ENCODE measurements at places on chromosomes 4 and X.

DNA sequence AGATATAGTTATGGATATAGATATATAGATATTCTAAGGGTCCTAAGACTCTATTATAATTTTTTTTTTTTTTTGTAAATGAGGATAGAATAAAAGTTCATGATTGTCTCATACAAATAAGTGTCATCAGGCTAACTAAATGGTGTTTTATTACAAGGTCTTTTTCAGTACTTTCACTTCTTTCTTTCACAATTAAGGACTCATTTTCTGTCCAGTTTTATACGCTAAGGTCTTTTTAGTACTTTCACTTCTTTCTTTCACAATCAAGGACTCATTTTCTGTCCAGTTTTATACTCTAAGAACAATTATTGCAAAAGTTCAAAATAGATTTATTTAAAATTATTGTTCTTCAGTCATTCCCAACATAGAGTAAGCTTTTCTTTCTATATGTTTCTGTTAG lies 32.7 kb downstream of the RUFY3 start:
- DNase-seq, result no peak

- no peak for DNase-seq
These were observed 45.2 kb upstream of the BMP15 start for GRCh38 chrX:50865311-50865710.

DNA sequence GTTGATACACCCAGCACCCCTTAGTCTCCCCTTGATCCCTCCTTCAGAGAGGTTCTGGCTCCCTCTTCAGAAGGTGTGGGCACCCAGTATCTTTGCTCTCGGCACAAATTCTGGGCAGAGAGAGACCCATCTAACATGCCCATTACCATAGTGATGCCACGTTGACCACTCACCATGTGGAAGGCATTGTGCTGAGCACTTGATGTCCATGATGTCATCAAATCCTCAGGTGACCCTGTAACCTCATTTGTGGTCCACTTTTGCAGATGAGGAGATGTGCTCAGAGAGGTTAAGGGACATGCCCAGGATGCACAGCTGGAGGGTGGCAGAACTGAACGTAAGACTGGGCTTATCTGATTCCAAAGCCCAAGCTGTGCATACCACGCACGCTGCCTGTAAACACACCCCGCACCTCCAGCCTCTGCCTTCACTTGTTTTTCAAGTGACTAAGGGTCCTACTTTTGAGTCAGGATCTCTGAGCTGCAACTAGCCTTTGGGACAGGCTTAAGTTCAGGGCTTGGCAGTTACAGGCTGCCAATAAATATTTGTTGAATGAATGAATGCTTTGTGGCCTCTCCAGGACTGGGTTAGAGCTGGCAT lies 55.2 kb downstream of the HTRA3 start:
- no peak for DNase-seq

- no peak for DNase-seq
These were observed 435.5 kb downstream of the DTHD1 start for GRCh38 chr4:36716874-36717273.

DNA sequence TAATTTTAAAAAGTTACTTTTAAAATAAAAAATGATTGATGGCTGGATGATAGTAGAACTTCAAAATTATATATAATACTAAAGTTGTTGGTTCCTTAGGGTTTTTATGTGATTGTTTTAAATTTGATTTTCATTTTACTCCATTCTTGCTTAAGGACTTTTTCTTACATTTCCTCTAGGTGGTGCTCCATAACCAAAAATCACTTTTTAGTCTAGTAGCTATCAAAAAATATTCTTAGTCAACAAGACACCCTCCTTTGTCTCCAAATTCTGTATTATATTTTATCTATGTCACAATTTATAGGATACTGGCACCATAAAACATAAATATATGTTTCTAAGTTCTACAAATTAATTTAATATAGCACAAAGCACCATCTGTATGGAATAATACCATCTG lies 67.2 kb upstream of the BRWD3 start:
- no peak for DNase-seq

- no peak for DNase-seq
These were observed 137.0 kb upstream of the SMIM31 start for GRCh38 chr4:164616961-164617360.

GRCh38 chr4:74682567-74683359 lies 111.6 kb downstream of the BTC start:
- DNase-seq, result no peak

DNA sequence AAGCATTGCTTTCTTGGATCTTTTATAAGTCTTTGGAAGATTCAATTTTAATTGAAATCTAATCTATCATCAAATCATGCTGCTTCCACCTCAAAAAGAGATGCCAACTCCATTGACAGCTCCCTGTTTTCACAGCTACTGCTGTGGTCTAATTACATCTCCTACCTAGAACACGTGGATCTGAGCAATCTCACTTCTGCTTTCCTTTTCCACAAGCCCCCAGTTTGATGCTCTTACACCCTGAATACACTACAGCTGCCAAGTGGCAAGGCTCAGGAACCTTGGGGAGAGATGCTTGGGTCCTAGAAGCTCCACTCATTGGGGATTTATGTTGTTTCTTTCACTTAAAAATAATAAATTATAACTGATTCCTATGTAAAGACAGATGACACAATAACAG lies 172.0 kb downstream of the CFAP299 start:
- no peak for DNase-seq

DNA sequence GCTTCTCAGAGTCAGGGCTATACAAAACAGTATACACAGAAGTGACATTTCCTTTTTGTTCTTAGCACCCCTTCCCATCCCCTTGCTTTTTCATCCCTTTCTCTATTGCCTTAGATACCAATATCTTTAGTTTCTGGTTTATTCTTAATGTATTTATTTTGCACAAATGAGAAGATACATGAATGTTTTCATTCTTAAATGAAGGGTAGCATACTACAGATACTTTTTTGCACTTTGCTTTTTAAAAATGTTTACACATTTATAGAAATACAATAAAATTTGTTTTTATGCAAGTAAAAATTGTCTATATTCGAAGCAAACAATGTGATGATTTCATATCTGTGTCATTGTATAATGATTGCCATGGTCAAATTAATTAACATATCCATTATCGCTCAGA lies 33.1 kb downstream of the TSPAN7 start:
- DNase-seq, result no peak

- no peak for DNase-seq
These were observed 68.0 kb upstream of the MSX1 start for GRCh38 chr4:4791299-4792111.

DNA sequence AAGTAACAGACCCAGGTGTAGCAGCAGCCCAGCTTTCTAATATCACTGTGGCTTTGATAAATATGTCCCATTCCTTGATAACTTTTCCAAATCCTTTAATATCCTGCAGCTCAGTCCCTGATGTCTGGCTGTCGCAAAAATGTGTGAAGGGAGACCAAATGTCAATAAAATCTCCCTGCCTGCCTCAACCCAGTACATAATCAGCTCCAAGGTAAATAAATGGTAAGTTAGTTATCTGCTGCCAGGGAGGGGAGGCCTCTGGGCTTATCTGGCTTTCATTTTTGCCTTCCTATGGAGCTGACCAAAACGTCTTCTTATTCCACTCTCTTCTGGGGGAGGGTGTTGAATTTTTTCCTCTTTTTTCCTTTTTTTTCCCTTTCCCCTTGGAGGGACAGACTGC lies 630.6 kb downstream of the MID1IP1 start:
- DNase-seq, result no peak

GRCh38 chr4:153207567-153207966 lies 3.3 kb downstream of the TRIM2 start:
- no peak for DNase-seq

- DNase-seq, result no peak
These were observed 16.1 kb downstream of the DAPP1 start for GRCh38 chr4:99832758-99833157.

DNA sequence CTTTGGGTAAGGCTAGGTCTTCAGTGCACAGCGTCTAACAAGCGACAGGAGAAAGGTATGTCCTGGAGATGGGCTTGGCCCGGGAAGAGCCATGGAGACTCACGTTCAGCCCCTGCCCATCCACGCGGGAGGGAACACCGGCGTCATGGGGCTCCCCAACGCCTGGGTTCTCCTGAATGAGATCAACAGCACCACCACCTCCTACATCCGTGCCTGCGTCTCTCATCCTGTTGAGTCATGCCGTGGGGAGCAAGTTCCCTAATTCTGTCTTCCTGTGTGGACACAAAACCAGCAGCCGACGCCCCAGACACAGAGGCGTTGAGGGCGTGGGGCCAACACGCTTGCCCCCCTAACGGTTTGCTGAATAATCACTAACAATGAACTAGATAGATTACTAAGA lies 20.1 kb upstream of the IL3RA start:
- no peak for DNase-seq

DNA sequence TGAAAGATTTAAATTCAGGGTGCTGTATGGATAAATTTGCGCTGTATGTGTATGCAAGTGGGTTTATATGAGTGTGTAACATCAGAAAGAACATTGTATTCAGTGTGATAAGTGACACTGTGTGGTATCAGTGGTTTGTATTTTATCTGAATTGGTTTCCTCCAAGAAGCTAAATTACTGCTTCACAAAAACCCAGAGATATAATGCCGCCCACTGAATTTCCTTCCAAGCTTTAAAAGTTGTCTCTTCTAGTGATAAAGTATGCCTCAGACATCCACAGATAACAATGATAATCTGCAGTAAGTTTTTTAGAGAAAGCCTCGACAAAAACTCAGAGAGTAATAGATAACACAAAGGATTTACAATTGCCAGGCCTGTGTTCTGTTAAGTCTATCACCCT lies 710.6 kb upstream of the HS3ST1 start:
- no peak for DNase-seq

GRCh38 chr4:52606726-52607125 lies 52.4 kb downstream of the USP46 start:
- DNase-seq, result no peak

- DNase-seq, result no peak
These were observed 447.2 kb downstream of the SLITRK2 start for GRCh38 chrX:146264763-146265375.
